ENCODE measurements at places on chromosomes 4 and X. TPM values are rescaled to one million over a fixed set of nuclear protein-coding genes. Genes with fewer than 3 reads are reported as not detected.

GAGE13 gene
- not detected for total RNA-seq

NKX3-2 gene
- total RNA-seq = not detected

NEXMIF gene
- total RNA-seq = 0.94 TPM

DNA sequence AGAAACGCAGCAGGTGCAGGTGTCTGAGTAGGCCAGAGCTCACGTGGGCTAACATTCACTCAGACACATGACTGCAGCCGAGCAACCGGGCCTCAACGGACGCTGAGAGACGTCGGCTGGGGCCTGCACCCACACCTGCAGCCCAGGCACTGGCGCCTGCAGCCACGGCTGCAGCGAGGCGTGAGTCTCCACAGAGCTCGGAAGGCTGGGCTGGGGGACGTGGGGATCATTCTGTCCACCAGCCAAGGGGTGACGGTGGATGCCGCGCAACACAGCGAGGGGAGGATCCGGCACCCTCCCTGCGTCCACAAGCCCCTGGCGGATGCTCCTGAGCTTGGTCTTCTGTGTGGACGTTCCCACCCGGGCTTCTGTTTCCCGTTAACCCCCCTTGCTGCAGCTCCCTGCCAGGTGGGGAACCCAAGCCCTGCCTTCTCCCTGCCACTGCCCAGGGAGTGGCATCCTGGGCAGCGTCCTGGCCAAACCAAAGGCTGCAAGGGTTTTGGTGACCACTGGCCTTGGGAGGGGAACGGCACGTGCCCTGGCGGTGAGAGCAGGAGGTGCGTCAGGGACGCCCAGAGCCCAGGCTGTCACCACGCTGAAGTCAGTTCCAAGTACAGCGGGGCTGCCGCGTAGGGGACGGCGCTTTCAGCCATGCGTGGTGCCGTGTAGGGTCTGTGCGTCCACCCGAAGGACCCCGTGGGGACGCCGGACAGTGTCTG, 16.3 kb downstream of the PPP2R3B start:
- peaks cover 7% of the 10 kb centered on the region for H3K36me3 ChIP-seq
- no peak for DNase-seq
- peaks cover 23% of the 10 kb centered on the region for H3K27me3 ChIP-seq
- H3K4me3 ChIP-seq = no peak overlapping the region

GRCh38 chr4:120228086-120228485, 161.4 kb upstream of the MAD2L1 start:
- 0 out of 2 replicates have a peak, but pooled peaks cover 3% of the 10 kb centered on the region for H3K4me1 ChIP-seq
- H3K36me3 ChIP-seq = no peaks in the 10 kb centered on the region
- no peak overlapping the region for H3K4me3 ChIP-seq
- DNase-seq = no peak
- no peaks in the 10 kb centered on the region for H3K27me3 ChIP-seq

GRCh38 chrX:362937-363620, 23.6 kb downstream of the PPP2R3B start:
- no peak for DNase-seq
- no peak overlapping the region for H3K27ac ChIP-seq
- no peak overlapping the region for H3K4me3 ChIP-seq
- peaks cover 48% of the 10 kb centered on the region for H3K36me3 ChIP-seq
- no peaks in the 10 kb centered on the region for H3K27me3 ChIP-seq

DNA sequence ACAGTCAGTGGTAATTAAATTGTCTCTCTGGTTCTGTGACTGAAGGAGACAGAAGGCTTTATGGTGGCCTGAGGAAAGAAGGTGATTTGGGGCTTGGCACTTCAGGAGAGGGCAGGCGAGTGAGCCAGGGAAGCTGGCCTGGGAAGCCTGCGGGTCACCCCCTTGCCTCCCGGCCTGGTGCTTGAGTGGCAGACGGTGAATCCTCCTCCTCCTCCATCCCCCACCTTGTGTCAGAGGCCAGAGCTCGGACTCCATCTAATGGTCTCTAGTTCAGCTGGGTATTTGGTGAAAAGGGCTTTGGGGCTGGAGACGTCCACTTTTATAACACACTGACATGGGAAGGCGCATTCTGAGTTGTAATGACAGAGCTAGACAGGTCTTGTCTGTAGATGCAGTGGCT, 8.7 kb downstream of the TMEM187 start:
- peaks cover 4% of the 10 kb centered on the region for H3K4me1 ChIP-seq
- H3K27me3 ChIP-seq = no peaks in the 10 kb centered on the region
- H3K36me3 ChIP-seq = no peaks in the 10 kb centered on the region
- peak overlapping the region; percentile 44 for H3K27ac ChIP-seq

- H3K4me3 ChIP-seq = no peak overlapping the region
- DNase-seq = peak; percentile 16
- no peak overlapping the region for H3K27ac ChIP-seq
- no peaks in the 10 kb centered on the region for H3K27me3 ChIP-seq
Observed at GRCh38 chrX:46791927-46792809, 33.2 kb upstream of the SLC9A7 start.

- H3K36me3 ChIP-seq = no peaks in the 10 kb centered on the region
- no peaks in the 10 kb centered on the region for H3K27me3 ChIP-seq
Observed at GRCh38 chrX:4118666-4119530, 405.4 kb upstream of the PRKX start.
